MCF 10A (cell line): ENCODE measurements at places on chromosomes 16 and 17. TPM values are rescaled to one million over a fixed set of nuclear protein-coding genes. Genes with fewer than 3 reads are reported as not detected.

Gene WWP2
- total RNA-seq, result 29.3 and 30.4 TPM in 2 replicates

Gene MEIOB
- total RNA-seq, result not detected in 2 replicates

Gene CCL7
- not detected in 2 replicates for total RNA-seq

Gene FAM20A
- total RNA-seq, result not detected in 2 replicates

Gene TBC1D3K
- total RNA-seq, result not detected in 2 replicates

Gene CCL14
- total RNA-seq, result not detected in 2 replicates

Gene ZDHHC1
- 5.9 and 7.6 TPM in 2 replicates for total RNA-seq

Gene KCNH4
- not detected in 2 replicates for total RNA-seq

Gene PYCARD
- total RNA-seq, result 0.47 and 0.76 TPM in 2 replicates

Gene LRRC37A2
- total RNA-seq, result 5.5 and 6.1 TPM in 2 replicates
